Thoracic aorta (tissue), 2 donors: ENCODE measurements at places on chromosomes 2 and 18. TPM values are rescaled to one million over a fixed set of nuclear protein-coding genes. Genes with fewer than 3 reads are reported as not detected.

DQX1 gene
- total RNA-seq: 1.9 TPM

ASIC4 gene
- 0.41 TPM for total RNA-seq

UXS1 gene
- 28.3 TPM for total RNA-seq

ARHGEF4 gene
- 2.8 TPM for total RNA-seq

POTEC gene
- total RNA-seq: not detected

THOC1 gene
- total RNA-seq: 57.4 TPM

UGT1A1 gene
- not detected for total RNA-seq

DES gene
- 146 TPM for total RNA-seq

PAX8 gene
- total RNA-seq: 10.3 TPM

PTPN2 gene
- 29.4 TPM for total RNA-seq

CFC1 gene
- not detected for total RNA-seq

CCDC148 gene
- not detected for total RNA-seq

SERPINB3 gene
- not detected for total RNA-seq

HTR2B gene
- 2.8 TPM for total RNA-seq

GRHL1 gene
- 0.41 TPM for total RNA-seq

CIB4 gene
- not detected for total RNA-seq

SEH1L gene
- total RNA-seq: 61.1 TPM

UGT1A8 gene
- total RNA-seq: not detected

CDKL4 gene
- total RNA-seq: 2.6 TPM

FAM124B gene
- 1.1 TPM for total RNA-seq

NR4A2 gene
- total RNA-seq: 4.4 TPM

DSG3 gene
- total RNA-seq: not detected

TUBA4B gene
- total RNA-seq: not detected

VSNL1 gene
- total RNA-seq: not detected

LYG2 gene
- not detected for total RNA-seq

TPO gene
- 24.1 TPM for total RNA-seq

REG1B gene
- 1.8 TPM for total RNA-seq

GALNT5 gene
- 3.4 TPM for total RNA-seq

CRYBA2 gene
- not detected for total RNA-seq

HJURP gene
- total RNA-seq: 0.95 TPM

MLPH gene
- 2.0 TPM for total RNA-seq

THAP4 gene
- 31.1 TPM for total RNA-seq

SCYGR2 gene
- not detected for total RNA-seq
